ENCODE measurements at places on chromosomes 16 and 17. TPM values are rescaled to one million over a fixed set of nuclear protein-coding genes. Genes with fewer than 3 reads are reported as not detected.

DNA sequence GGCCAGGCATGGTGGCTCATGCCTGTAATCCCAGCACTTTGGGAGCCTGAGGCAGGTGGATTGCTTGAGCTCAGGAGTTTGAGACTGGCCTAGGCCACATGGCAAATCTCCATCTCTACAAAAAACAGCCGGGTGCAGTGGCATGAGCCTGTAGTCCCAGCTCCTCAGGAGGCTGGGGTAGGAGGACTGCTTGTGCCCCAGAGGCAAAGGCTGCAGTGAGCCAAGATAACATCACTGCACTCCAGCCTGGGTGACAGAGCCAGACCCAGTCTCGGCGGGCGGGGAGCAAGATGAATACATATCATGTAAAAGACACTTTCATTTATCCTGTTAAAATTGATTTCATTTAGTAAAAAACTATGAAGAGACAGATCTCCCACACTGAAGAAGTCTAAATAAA lies 54.6 kb downstream of the CREBBP start:
- no peak for DNase-seq
- no peaks in the 10 kb centered on the region for H3K27me3 ChIP-seq
- no peak overlapping the region for H3K27ac ChIP-seq
- no peak overlapping the region for H3K4me3 ChIP-seq
- peaks cover 29% of the 10 kb centered on the region for H3K36me3 ChIP-seq
- H3K4me1 ChIP-seq: no peaks in the 10 kb centered on the region

DNA sequence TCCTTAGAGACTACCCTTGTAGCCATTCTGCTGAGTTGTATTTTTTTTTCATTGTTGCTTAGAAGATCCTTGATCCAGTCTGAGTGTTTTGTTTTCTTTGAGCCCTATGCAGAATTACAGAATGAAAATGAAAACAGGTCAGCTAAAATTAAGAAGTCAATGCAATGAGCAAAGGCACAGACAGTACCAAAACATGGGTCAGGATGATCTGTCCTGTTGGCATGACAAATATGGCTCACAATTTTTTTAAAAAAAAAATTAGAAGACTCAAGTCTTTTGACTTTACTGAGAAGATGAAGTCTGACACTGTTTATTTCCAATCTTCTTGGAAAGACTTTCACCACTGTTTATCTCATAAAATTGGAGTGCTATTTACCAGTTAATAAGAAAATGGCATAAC lies 32.4 kb downstream of the KCNJ16 start:
- H3K36me3 ChIP-seq: no peaks in the 10 kb centered on the region
- no peak overlapping the region for H3K27ac ChIP-seq
- no peak overlapping the region for H3K4me3 ChIP-seq
- H3K27me3 ChIP-seq: peaks cover 21% of the 10 kb centered on the region
- no peak for DNase-seq

DNA sequence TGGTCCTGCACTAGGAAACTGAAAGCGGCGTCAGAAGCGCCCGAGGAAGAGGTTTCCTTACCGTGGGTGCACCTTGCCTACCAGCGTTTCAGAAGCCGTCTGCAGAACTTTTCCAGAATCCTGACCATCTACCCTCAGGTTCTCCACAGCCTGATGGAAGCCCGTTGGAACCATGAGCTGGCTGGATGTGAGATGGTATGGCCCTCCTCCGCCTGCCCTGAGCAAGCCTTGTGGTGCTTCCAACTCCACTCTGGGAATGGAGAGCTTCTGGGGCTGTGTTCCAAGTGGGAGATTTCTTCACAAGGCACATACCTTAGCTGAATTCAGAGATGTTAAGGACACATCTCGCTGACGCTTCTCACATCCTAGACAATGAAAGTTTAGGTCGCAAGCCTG lies 51.8 kb upstream of the ENDOV start:
- no peak overlapping the region for H3K4me3 ChIP-seq
- no peak overlapping the region for H3K27ac ChIP-seq
- no peak for DNase-seq
- peaks cover 89% of the 10 kb centered on the region for H3K36me3 ChIP-seq
- no peaks in the 10 kb centered on the region for H3K27me3 ChIP-seq

DNA sequence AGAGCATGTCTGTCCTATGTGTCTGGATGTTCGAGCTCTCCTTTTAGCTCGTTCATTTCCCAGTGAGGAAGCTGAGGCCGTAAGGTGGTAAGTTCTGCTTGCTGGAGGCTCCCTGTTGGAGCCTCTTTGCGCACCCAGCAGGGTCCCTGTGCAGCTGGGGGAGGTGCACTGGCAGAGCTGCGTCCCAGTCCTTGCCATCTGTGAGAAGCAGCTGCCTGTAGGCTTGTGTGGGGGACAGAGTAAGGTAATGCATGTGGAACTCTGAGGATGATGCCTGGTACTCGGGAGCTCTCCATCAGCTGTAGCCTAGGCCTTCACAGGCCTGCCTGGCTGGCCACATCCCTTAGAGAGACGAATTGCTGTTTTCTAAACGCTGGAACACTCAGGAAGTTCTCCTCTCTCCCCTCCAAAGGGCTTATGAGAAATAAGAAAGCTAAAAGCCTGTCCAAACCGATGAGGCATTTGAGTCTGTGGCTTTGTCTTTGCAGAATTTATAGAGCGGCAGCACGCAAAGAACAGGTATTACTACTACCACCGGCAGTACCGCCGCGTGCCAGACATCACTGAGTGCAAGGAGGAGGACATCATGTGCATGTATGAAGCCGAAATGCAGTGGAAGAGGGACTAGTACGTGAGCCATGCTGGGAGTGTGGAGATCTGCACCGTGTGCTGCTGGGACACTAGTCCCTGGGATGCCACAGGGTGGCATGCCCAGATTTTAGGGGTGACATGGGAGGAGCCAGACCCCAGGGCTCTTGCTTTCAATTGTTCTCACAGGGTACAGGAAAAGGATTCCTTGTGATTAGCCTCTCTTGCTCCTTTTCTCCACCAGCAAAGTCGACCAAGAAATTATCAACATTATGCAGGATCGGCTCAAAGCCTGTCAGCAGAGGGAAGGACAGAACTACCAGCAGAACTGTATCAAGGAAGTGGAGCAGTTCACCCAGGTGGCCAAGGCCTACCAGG lies 1.6 kb downstream of the NDUFB10 start:
- peak overlapping the region; percentile 29 for H3K27ac ChIP-seq
- H3K4me3 ChIP-seq: peak overlapping the region; percentile 85
- H3K36me3 ChIP-seq: peaks cover 24% of the 10 kb centered on the region
- H3K27me3 ChIP-seq: no peaks in the 10 kb centered on the region
- peak; percentile 82 for DNase-seq

DNA sequence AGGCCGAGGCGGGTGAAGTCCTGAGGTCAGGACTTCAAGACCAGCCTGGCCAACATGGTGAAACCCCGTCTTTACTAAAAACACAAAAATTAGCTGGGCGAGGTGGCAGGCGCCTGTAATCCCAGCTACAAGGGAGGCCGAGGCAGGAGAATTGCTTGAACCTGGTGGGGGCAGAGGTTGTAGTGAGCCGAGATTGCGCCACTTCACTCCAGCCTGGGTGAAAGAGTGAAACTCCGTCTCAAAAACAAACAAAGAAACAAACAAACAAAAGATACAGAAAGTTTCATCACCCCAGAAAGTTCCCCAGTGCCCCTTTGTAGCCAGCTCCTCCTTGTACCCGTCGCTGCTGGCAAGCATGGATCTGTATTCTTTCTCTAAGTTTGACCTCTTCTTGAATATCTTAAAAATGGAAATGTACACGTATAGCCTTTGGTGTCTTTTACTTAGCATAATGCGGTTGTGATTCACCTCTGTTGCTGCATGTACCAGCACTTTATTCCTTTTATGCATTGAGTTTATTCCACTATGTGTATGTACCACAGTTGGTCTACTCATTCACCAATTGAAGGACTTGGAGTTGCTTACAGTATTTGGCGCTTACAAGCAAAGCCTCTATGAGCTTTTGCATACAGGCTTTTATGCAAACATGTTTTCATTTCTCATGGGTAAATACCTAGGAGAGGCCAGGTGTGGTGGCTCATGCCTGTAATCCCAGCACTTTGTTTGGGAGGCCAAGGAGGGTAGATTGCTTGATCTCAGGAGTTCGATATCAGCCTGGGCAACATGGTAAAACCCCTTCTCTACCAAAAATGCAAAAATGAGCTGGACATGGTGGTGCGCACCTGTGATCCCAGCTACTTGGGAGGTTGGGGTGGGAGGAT lies 87.5 kb upstream of the CLEC18A start:
- H3K27me3 ChIP-seq: no peaks in the 10 kb centered on the region
- DNase-seq: no peak
- H3K27ac ChIP-seq: no peak overlapping the region
- H3K36me3 ChIP-seq: peaks cover 1% of the 10 kb centered on the region
- H3K4me1 ChIP-seq: no peaks in the 10 kb centered on the region

- no peaks in the 10 kb centered on the region for H3K27me3 ChIP-seq
- DNase-seq: no peak
- no peaks in the 10 kb centered on the region for H3K36me3 ChIP-seq
- no peak overlapping the region for H3K4me3 ChIP-seq
Observed at GRCh38 chr16:12672986-12673385, 130.7 kb downstream of the CPPED1 start.

- no peak overlapping the region for H3K27ac ChIP-seq
- H3K27me3 ChIP-seq: peaks cover 10% of the 10 kb centered on the region
- H3K4me3 ChIP-seq: no peak overlapping the region
- DNase-seq: no peak
- H3K4me1 ChIP-seq: no peaks in the 10 kb centered on the region
Observed at GRCh38 chr16:56898847-56899246, 33.1 kb upstream of the HERPUD1 start.

The ACSM2A gene
- total RNA-seq: not detected

The NOD2 gene
- 0.46 TPM for total RNA-seq

The ZPBP2 gene
- not detected for total RNA-seq
